B cell (primary cell): ENCODE measurements at places on chromosomes 5 and 9. TPM values are rescaled to one million over a fixed set of nuclear protein-coding genes. Genes with fewer than 3 reads are reported as not detected.

The CCDC192 gene
- not detected in 2 replicates for polyA plus RNA-seq

The PCDH1 gene
- polyA plus RNA-seq, result 0.06 TPM in 1 of 2 replicates, not detected in the other

The TERT gene
- polyA plus RNA-seq, result 0.24 and 0.43 TPM in 2 replicates

The TTC39B gene
- 2.0 and 4.2 TPM in 2 replicates for polyA plus RNA-seq

The STPG3 gene
- not detected in 2 replicates for polyA plus RNA-seq

The SMC5 gene
- 8.9 and 14.9 TPM in 2 replicates for polyA plus RNA-seq
